ENCODE measurements at places on chromosomes 16 and 17. TPM values are rescaled to one million over a fixed set of nuclear protein-coding genes. Genes with fewer than 3 reads are reported as not detected.

The KCNAB3 gene
- total RNA-seq: 0.32 TPM

The CMTM4 gene
- 16.4 TPM for total RNA-seq

The SP6 gene
- not detected for total RNA-seq

The RHBDL3 gene
- total RNA-seq: 0.71 TPM

- no peak for DNase-seq
These were observed 26.1 kb downstream of the TEX2 start for GRCh38 chr17:64236827-64237403.

The OTOA gene
- total RNA-seq: 0.06 TPM

Data from LHCN-M2 (cell line).